ENCODE measurements at places on chromosomes 2 and 18.

DNA sequence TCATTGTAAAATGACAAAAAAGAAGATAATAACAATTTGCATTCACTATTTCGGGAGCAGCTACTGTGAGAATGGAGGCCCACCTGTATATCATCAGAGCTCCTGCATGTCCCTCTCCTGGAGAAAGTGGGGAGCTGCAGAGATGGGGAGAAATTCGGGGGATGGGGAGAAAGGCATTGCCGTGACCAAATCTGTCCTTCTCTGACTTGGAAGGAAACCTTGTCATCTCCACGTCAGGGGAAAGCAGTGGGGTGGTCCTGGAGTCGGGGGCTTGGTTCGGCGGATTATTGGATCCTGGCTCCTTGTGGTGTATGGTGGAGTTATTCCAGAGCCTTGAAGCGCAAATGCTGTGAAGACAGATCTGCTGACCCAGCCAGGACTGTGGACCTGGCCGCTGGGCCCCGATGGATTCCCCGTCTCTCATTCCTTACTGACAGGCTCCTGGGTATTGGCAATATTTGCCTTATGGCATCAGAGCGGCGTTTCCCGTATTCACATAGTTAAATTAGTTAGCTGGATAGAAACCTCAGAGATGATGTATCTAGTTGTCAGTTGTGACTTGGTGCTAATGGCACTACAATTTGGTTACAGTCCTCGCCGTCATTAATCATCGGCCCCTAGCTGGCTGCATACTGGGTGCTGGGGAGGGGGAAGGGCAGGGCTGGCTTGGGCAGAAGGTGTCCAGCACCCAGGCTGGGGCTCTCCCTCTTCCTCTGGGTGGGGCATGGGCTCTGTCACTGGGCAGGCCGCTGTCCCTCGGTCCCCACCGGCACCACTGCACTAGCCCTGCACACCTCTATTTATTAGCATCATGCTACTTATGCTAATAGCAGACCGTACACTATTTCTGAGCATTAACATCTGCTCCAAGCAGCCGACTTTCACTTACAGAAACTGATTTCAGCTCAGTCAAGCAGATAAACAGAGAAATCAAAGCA lies 31.7 kb downstream of the CELF4 start:
- no peak for DNase-seq

- no peak for DNase-seq
These were observed 32.9 kb upstream of the EHBP1 start for GRCh38 chr2:62672601-62673000.

DNA sequence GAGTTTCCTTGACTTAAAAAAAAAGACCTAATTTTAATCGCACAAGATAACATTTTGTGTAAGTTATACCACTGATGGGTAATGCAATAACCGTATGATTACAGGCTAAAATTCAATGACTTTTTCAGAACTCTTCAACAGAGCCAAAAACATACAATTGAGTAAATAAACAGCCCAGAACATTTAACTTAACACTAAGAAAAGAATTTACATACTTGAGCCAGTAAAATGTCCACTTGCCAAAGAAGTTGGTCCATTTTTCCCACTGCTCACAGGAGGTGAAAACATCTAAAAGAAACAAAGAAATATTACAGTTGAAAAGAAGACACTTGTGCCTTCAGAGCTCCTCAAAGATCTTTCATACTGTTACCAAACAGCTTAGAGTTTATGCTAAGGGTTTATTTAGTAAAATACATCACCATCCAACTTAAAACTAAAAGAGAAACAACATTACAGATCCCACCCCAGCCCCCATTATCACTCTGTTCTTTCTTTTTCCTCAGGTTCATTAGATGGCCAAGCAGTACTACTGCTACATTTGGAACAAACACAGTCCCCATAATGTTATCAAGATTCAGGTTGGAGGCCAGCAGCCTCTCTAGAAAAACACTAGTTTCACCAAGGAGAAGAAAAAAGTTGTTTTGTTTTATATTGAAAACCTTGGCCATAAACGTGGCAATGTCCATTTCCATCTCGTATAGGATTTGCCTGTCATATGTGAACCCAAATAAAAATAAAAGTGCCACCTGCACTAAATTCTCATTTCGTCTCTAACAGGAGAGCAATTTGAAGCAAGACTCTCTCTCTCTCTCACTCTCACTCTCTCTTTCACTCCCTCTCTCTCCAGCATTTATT lies 2.7 kb downstream of the TCF4 start:
- DNase-seq, result no peak

GRCh38 chr2:165475277-165476004 lies 5.9 kb downstream of the CSRNP3 start:
- DNase-seq, result no peak

DNA sequence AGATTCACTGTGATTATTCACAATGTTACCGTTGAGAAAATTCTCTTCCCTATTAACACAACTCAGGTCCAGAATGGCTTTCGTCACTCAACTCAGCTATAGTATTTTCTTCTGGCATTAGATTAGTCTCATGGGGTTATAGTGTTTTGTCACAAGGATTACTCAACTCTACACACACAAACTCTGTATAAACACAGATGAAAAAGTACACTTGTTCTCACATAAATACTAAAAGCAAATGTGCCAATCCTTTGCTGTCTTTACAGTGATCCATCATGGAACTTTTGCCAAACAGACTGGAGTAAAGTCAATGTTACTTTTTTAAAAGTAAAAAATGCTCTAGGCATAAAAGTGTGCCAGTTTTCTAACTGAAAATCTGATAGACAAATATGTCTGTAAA lies 267.6 kb downstream of the RBM43 start:
- DNase-seq, result no peak

- no peak for DNase-seq
These were observed 563.4 kb upstream of the GCFC2 start for GRCh38 chr2:76274160-76274559.

GRCh38 chr2:17788773-17789172 lies 27.5 kb upstream of the MSGN1 start:
- no peak for DNase-seq

DNA sequence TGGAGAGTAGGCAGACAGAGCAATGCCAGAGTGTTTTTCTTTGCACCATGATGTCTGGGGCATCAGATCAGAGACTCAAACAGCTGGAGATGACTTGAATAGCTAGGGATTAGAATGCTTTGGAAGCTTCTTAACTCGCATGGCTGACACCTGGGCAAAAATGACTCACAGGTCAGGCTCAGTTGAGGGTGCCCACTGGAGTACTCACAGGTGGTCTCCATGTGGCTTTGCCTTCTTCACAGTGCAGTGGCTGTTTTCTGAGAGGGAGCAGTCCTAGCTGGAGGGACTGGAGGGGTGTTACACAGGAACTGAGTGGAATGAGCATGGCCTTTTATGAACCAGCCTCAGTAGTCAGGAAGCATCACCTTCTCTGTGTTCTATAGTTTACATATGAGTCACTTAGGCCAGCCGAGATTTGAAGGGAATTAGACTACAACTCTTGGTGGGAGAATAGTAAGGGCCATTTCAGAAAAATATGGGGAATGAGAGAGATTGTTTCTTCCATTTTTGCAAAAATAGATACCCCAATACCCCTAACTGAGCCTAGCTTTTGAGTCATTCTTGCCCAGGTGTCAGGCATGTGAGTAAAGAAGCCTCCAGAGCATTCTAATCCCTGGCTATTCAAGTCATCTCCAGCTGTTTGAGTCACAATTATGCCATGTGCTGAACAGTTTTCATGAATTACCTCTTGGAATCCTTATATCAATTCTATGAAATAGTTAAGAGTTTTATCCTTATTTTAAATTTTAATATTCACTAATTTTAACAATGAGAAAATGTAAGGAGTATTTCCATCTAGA lies 7.1 kb upstream of the PPP1R1C start:
- no peak for DNase-seq

GRCh38 chr2:82062463-82062862 lies 1757.9 kb upstream of the LRRTM1 start:
- no peak for DNase-seq

- DNase-seq, result no peak
These were observed 20.4 kb downstream of the MSH6 start for GRCh38 chr2:47803363-47803762.

- DNase-seq, result no peak
These were observed 61.0 kb downstream of the MBD2 start for GRCh38 chr18:54163453-54163852.

- no peak for DNase-seq
These were observed 115.5 kb downstream of the NFATC1 start for GRCh38 chr18:79511271-79511670.

DNA sequence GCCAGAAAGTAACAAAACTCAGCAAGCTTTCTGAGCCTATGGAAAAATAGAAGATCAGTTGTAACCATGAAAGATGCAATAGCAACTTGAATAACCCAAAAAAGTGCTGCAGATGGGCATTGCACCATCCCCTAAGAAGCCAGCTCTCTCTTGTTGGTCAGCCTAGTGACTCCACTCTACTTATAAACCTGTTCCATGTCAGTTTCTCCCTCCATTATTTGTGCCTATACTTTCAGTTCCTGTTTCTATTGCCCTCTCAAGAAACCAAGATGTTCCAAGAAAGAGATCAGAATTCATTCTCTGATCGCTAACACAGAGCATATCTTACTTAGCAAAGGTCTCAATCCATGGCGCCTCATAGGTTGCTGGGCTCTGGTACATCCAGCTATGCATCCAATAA lies 170.3 kb upstream of the MAP2 start:
- no peak for DNase-seq

GRCh38 chr2:158407031-158407430 lies 49.5 kb downstream of the CCDC148 start:
- no peak for DNase-seq

- DNase-seq, result no peak
These were observed 131.0 kb downstream of the TMEM182 start for GRCh38 chr2:102892698-102893310.

DNA sequence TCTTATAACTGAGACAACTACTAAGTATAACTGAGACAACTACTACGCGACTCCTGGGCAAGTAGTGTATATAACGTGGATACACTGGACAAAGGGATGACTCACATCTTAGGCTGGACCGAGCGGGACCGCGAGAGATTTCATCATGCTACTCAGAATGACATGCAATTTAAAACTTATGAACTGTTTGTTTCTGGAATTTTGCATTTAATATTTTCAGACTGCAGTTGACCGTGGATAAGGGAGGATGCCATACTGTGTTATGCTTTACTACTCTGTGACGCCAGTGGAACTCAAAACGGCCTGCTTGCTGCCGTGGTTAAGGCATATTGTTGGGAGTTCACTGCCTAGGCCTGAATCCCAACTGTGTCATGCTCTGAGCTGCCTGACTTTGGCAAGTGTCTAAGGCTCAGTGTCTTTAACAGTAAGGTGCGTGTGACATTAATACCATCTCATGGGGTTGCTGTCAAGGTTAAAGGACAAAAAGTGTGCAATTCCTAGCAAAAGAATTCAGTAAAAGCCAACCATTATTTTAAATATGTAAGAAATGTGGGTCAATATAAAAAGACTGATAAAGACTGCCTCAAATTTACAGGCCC lies 64.6 kb downstream of the BMP10 start:
- DNase-seq, result no peak

GRCh38 chr2:109166811-109167210 lies 37.8 kb downstream of the SH3RF3 start:
- no peak for DNase-seq

GRCh38 chr2:132875193-132875592 lies 205.2 kb upstream of the LYPD1 start:
- DNase-seq, result no peak

GRCh38 chr2:234334151-234334550 lies 162.7 kb downstream of the ARL4C start:
- DNase-seq, result no peak

DNA sequence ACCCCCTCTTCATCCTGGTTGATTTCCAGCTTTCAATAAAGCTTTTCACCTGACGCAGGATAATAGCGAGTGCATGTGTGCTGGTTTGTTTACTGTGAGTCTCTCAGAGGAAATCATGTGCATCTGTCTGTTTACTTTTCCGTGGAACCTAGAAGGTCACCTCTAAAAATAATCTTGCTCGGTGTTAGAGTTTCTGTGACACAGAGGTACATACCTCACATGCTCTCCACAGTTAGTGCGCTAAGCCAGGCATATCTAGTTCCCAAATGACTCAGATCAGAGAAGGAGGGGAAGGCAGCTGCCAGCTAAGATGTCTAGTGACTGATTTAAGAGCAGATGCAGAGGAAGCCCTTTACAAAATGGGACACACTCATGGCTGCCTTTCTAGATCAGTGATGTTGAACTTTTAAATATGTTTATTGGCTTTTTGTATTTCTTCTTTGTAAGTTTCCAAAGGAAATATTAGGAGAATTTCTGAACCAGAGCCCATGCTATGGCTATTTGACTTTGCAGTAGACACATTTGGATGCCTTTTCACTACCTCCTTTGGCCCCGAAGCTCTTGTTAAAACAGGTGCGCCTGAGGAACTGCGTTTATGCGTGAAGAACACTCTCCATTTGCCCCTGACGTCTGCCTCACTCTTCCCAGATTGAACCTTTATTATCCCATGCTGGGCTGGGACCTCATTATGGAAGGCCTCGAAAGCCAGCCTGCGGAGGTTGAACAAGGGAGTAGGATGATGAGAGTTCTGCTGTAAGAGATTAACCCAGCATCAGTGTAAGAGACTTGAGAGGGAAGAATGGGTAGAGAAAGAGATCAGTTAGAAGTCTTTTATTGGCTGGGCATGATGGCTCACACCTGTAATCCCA lies 145.6 kb downstream of the FAM161A start:
- peak; percentile 34 for DNase-seq

- DNase-seq, result no peak
These were observed 845 bp downstream of the CFAP210 start for GRCh38 chr2:169693360-169693759.

DNA sequence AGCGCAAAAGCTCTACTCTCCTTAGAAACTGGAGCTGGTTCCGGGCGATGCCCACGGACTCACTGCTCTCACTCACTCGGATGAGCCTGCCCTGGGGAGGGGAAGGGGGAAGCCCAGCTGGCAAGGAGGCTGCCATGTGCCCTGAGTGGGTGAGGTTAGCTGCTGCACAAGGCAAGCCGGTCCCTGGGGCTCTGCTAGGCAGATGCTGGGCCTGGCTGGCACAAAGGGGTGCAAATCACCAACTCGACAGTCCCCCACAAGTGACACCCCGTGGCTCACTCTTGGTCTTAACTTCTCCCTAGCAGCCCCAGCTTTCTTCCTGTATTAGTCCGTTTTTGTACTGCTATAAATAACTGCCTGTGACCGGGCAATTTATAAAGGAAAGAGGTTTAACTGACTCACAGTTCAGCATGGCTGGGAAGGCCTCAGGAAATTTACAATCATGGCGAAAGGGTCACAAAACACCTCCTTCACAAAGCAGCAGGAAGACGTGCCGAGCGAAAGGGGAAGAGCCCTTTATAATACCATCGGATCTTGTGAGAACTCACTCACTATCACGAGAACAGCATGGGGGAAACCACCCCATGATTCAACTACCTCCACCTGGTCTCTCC lies 33.2 kb downstream of the ADCY3 start:
- no peak for DNase-seq

DNA sequence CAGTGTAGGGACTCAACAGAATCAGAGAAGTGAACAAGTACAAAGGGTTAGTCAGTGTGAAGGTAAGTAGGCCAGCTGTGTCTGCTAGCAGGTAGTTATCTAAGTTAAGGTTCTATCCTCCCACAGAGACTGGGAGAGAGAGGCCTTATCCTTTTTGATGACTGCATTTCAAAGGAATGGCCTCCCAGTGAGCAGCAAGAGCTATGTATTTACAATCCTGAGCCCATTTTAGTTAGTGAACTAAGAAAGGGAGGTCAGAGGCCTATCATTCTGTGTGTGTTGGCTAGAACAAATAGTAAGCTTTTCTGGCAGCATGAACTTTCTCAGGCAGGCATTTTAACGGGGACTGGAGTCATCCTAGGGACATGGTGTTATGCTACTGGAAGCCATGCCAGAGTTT lies 182.9 kb downstream of the VWC2L start:
- no peak for DNase-seq

Data from GM12892 (cell line).